ENCODE measurements at places on chromosomes 13 and 19.

GRCh38 chr13:94433055-94433961 is 46.2 kb downstream of the DCT start:
- DNase-seq: no peak

DNA sequence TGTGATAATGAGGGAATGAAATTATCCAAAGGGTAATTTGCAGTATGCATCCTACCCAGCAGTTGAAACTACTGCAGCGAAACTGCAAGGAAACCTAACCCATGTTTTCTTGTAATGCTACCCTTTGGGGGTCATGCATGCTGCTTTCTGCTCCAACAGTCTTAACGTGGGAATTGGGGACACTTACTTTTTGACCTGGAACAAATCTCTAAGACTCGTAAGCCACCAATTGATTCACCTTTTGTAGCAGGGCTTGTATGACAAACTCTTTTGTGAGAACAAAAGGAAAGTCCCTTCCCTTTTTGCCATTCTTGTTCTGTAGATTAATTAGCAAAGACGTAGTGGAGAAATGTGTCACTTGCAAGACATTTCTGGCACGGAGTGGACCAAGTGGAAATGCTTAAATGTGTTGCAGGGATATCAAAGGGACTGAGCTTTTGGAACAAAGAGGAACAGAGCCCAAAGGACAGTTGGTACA is 27.4 kb downstream of the LRCH1 start:
- no peak for DNase-seq

GRCh38 chr19:2097203-2097885 is 629 bp downstream of the IZUMO4 start:
- DNase-seq: no peak

- no peak for DNase-seq
These were observed 1.9 kb upstream of the PLPPR3 start for GRCh38 chr19:823565-824121.

DNA sequence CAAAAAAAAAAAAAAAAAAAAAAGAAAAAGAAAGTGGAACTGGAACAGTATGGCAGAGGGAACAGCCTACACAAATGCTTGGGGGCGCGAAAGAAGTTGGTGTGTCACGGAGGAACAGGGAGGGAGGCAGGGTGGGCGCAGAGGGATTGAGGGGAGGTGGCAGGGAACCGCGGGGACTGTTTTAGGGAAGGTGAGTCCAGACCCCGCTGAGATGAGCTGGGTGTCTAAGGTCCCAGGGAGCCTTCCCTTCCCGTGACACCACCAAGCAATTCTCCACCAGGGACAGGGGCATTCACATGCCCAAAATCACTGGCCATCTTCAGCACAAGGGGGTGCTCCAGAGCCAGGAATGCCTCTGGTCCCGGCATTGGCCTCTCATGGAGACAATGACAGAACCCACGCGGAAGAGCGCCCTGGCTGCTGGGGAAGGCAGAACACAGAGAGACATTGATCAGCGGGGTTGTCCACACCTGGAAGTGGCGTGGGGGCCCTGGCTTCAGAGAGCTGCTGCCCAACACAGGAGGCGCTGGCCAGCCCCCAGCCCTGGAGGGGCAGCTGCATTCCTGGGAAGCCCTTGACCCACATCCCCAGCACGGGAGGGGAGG is 6.9 kb downstream of the PEAK3 start:
- DNase-seq: no peak
